EH (cell line): ENCODE measurements at places on chromosomes 1 and 21.

DNA sequence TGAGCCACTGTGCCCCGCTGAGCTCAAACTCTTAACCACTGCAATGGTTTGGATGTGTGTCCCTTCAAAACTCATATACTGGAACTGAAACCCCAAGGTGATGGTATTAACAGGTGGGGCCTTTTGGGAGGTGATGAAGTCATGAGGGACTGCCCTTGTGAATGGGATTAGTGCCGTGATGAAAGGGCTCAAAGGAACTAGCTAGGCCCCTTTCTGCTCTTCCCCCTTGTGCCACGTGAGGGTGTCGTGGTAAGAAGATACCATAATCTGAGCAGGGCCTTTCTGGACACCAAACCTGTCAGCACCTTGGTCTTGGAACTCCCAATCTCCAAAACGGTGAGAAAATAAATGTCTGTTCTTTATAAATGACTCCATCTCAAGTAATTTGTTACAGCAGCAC lies 45.5 kb upstream of the SPOCD1 start:
- DNase-seq = no peak

GRCh38 chr1:55214934-55215193 lies 300 bp downstream of the USP24 start:
- DNase-seq = peak; percentile 55

DNA sequence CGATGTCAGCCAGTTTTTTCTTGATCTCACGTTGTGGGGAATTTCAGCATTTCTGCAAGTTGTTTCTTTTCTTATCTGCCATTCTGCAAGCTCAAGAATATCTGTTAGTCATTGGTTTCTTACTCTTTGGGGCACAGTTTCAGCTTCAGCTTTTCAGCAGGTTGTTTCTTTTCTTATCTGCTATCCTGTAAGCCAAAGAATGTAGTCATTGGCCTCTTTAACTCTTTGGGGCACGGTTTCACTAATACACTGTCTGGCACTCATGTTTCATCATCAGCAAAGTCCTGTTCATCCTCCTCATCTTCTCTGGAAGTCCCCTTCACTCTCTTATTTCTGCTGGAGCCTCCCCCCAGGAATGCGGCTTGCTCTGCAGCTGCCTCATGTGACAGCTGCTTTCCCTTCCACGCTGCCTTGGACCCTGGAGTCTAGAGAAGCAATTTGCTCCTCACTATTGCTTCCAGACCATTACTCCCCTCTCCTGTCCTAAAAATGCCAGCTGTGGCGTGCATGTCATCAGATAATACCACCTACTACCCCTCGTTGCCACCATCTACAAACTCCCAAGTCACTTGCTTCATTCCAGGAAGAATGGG lies 67.0 kb upstream of the CACNA1E start:
- DNase-seq = no peak

DNA sequence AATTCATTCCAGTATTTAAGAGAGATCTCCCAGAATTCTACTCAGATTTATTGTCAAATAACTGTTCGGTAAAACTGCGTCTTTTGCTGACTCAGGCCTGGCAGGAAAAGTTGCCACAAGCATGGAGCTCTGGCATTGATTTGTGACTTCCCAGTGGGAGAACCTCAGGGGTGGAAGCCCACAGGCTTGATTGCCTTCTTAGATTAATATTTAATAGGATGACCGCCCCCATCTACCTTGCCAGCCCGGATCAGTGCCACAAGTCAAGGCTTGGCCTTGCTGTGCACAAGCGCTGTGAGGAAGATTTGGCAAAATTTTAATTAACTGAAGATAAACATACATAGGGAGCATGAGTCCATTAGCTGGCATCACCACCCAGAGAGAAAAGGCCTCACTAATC lies 93.5 kb downstream of the LRIG2 start:
- DNase-seq = no peak

- peak; percentile 62 for DNase-seq
Observed at GRCh38 chr1:162389021-162389818, 7.7 kb downstream of the C1orf226 start.

DNA sequence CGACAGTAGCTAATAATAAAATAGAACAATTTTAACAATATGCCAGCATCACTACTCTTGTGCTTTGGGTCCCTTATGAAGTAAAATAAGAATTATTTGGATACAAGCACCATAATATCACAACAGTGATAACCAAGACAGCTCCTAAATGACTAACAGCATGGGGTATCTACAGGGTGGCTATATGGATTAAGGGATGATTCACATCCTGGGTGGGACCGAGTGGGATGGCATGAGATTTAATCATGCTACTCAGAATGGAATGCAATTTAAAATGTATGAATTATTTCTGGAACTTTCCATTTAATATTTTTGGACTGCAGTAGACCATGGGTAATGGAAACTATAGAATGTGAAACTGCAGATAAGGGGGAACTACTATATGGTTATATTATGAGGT lies 28.1 kb upstream of the B3GALNT2 start:
- DNase-seq = peak; percentile 82

DNA sequence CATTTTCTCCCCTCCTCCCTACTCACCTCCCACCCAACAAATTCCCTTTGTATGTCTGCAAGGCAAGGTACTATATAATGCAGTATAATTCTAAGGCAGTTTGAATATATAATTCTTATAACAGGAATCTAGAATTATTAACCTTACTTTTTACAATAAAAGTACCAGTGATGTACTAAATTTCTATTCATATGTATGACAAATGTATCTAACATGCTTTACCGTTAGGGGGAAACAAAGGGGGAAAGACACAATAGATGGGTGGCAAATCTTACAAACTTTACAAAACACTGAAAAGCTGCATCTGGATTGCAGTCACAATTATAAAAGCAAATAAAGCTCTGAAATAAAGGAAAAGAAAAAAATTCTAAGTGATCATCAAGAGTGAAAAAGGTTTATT lies 2.3 kb downstream of the PIK3R3 start:
- DNase-seq = no peak

DNA sequence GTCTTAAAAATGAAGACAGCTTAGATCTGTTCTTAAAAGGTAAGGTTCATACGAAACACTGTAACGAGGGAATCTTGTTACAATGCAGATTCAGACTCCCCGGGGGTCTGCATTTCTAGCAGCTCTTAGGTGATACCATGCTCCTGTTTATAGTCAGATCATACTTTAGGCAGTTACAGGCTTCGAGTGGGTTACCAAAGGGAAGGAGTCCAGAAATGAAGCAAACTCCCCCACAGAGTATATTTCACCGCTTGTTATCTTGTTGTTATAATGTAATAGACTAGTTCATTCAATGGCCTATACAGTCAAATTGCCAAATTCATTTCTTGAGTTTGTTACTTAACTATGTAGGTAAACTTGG lies 601.1 kb downstream of the USP25 start:
- no peak for DNase-seq

- no peak for DNase-seq
Observed at GRCh38 chr1:155133799-155134281, 1.8 kb upstream of the SLC50A1 start.
